G401 (cell line): ENCODE measurements at places on chromosomes 5 and 9. TPM values are rescaled to one million over a fixed set of nuclear protein-coding genes. Genes with fewer than 3 reads are reported as not detected.
A peak's percentile ranks its signal among the peaks of the same experiment; 100 is the strongest.

Gene LRRC19
- not detected in 2 replicates for total RNA-seq

Gene LCP2
- not detected in 2 replicates for total RNA-seq

Gene DOCK8
- total RNA-seq: not detected in 2 replicates

Gene COL27A1
- 2.8 and 3.1 TPM in 2 replicates for total RNA-seq

Gene FOXE1
- not detected in 2 replicates for total RNA-seq

Gene IFNA2
- total RNA-seq: not detected in 2 replicates

Gene PRRX2
- not detected in 2 replicates for total RNA-seq

Gene IL5
- total RNA-seq: not detected in 2 replicates

Gene MYOT
- not detected in 2 replicates for total RNA-seq

- DNase-seq: no peak
Observed at GRCh38 chr5:14356305-14356704, 213.2 kb downstream of the TRIO start.

GRCh38 chr5:131214609-131215227 lies 44.0 kb downstream of the LYRM7 start:
- no peak for DNase-seq

GRCh38 chr5:43037636-43038495 lies 2.3 kb downstream of the ANXA2R start:
- DNase-seq: no peak

DNA sequence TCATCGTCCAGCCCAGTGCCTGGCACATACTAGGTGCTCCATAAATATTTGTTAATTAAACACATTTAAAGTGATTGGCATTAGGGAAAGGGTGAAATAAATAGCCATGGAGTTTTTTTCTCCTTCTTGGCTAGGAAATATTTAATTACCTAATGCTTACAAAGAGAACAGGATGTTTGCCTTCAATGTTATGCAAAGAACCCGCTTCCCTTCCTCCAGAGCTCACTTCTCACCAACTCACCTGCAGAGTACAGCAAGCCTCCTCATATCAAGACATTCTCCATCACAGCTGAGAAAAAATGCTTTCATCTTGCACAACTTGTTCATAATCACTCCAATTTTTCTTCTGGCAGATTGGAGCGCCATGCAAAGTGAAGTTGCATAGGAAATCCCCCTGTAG lies 161.7 kb upstream of the STK32A start:
- DNase-seq: no peak

- no peak for DNase-seq
Observed at GRCh38 chr9:38057416-38058195, 11.4 kb downstream of the SHB start.

DNA sequence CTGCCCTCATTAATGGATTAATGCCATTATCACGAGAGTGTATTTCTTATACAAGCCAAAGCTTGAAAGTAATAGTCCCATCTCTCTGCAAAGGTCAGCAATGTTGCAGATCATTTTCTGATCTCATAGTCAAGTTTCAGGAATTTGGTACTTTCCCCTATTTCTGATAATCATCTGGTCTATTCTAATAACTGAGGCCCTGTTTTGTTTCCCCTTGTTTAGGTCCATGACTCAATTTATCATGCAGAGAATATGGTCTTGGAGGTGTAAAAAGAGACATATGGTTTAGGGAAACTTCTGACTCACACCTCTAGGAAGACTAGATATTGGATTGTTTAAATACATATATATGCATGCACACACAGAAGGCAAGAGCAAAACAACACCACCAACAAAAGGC lies 339.3 kb upstream of the NUDT12 start:
- no peak for DNase-seq

- no peak for DNase-seq
Observed at GRCh38 chr5:127556609-127557334, 39.3 kb downstream of the PRRC1 start.

DNA sequence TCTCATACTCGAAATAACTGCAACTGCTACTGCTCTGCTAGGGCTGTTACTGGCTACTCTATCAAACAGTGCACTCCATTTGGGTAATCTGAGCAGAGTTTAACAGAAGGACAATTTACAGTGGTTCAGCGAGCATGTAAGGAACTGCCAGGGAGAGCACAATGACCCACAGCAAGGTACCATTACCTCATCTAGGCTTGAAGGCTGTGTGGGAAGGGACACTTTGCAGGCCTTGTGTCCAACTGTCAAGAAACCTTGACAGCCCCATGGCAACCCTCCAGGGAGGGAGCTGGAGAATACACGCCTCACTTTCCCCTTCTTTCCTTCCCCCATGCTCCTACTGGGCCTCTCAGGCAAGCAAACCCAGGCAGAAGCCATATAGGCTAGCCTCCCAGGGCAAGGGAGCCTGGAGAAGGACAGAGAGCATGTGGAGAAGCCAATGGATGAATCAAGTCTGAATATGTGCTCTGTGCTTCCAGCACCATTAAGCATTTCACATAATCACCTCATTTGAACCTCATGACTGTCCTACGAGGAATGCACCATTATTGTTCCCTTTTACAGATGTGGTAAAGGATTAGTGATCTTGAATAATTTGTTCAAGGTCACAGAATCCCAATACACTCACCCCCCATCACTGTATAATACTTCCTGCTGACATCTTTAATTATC lies 49.9 kb upstream of the JAK2 start:
- no peak for DNase-seq

- DNase-seq: no peak
Observed at GRCh38 chr9:92655366-92655765, 14.6 kb downstream of the IPPK start.

DNA sequence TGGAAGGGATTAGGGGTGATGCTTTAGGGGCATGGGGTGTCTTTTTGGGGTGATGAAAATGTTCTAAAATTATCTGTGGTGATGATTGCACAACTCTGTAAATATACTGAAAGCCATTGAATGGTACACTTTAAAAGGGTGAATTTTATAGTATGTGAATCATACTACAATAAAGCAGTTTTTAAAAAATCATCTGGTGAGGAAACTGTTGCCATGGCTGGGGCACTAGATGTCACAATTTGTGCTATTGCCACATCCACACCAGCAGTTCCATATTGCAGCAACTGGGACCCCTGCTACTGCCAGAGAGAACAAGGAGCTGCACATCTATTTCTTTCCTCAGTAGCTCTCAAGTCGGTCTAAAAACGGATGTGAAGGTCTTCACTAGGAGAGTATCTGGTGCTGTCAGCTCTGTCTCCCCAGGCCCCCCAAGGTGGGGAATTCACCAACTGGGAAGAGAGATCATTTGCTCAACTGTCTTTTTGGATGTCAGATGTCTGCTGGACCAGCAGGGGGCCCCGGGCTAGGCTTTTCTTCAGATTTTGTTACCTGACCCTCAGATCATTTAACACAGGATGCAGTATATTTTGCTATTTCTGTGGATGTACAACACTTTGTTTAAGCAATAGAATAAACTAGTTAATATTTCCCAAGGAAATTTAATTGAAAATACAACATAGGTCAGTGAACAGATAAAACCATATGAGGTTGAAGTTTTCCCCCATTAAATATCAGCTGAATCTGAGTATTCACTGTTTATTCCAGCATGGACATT lies 13.2 kb downstream of the CMYA5 start:
- no peak for DNase-seq

GRCh38 chr9:124011460-124012301 lies at the start of gene LHX2:
Gene LHX2 (plus strand): TSS chr9:124011768. CDS start chr9:124012349, 581 bp downstream.
- peak; percentile 69 for DNase-seq

DNA sequence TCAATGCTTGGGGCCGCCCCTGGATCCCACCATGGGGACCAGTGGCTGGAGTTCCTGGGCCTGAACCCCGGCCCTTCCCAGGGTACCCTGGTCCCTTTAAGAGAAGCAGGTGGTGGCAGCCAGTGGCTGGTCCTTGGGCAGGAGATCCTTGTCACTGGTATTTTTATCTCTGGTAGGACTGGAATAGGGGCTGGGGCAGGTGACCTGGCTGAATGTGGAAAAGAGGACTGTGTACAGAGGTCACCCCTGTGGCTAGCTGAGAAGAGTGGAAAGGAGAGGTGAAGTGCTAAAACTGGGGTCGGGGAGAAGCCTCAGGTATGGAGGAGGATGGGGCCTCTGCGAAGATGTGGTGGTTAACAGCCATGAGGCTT lies 7.0 kb downstream of the CRAT start:
- no peak for DNase-seq

GRCh38 chr5:170310256-170310926 lies 12.8 kb upstream of the LCP2 start:
- no peak for DNase-seq

GRCh38 chr9:95130484-95130883 lies 187.0 kb downstream of the FANCC start:
- DNase-seq: no peak

DNA sequence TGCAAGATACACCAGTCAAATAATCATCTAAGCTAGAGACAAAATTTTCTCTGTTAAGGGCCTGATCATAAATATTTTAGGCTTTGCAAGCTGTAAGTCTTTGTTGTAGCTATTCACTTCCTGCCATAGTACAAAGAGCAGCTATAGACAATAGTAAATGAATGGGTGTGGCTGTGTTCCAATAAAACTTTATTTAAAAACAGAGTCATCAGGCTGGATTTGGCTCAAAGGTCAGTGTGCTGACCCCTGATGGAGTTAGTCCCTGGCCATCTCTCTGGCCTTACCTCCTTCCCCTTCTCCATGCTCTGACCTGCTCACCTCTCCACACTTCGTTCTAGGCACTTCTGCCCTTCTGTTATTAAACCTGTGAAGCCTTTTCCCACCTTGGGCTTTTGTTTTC lies 86.0 kb downstream of the DRD1 start:
- DNase-seq: no peak

DNA sequence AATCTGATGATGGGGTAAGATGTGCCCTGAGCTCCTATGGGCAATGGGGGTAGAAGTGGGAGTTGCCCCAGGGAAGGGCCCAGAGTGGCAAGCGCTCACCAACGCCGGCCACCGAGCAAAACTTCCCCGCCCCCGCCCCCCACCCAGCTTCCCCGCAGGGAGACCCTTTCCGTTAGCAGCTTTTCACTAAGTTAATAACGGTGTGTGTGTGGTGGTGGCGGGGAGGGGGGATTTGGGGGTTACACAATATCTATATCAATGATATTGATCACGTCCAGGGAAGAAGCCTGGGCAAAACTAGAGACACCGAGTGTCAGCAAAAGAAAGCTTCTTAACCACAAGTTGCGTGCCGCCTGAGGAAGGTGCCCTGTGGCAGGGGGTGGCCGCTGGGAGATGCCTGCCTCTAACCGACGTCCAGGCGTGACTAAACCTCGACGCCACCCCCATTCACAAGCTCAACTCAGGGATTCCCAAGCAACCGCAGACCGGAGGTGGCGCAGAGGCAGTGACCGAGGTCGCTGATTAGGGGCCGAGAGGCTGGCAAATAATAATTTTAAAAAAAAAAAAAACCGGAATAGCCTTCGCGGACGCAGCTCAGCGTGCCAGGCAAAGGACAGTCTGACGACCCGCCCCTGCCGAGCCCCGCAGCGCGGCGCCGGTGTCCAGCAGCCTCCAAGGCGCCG lies 222.6 kb downstream of the MEF2C start:
- DNase-seq: no peak

DNA sequence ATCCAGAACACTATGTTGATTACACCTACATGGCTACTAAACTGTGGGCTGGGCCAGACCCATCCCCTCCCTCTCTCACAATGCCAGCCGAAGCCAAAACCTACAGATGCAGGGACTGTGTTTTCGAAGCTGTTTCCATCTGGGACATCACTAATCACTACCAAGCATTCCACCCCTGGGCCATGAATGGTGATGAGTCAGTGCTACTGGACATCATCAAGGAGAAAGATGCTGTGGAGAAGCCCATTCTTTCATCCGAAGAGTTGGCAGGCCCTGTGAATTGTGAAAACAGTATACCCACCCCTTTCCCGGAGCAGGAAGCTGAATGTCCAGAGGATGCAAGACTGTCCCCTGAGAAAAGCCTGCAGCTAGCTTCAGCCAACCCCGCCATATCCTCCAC lies 65.0 kb downstream of the ZNF462 start:
- DNase-seq: no peak

DNA sequence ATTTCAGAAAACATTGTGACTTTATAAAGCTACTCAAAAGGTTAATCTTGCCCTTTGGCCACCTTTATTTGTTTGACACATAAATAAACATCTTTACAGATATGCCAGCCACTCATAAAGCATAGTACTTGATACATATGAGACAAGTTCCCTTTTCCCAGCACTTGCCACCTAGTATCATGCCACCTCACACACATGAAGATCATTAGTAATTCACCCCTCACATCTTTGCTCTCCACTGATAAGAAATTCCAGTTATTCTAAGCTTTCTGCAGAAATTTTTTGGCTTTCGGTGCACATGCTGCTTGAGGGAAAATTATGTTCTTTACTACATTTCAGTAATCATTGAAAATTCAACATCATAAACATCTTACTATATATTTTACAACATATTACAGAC lies 59.1 kb downstream of the DEPDC1B start:
- no peak for DNase-seq

DNA sequence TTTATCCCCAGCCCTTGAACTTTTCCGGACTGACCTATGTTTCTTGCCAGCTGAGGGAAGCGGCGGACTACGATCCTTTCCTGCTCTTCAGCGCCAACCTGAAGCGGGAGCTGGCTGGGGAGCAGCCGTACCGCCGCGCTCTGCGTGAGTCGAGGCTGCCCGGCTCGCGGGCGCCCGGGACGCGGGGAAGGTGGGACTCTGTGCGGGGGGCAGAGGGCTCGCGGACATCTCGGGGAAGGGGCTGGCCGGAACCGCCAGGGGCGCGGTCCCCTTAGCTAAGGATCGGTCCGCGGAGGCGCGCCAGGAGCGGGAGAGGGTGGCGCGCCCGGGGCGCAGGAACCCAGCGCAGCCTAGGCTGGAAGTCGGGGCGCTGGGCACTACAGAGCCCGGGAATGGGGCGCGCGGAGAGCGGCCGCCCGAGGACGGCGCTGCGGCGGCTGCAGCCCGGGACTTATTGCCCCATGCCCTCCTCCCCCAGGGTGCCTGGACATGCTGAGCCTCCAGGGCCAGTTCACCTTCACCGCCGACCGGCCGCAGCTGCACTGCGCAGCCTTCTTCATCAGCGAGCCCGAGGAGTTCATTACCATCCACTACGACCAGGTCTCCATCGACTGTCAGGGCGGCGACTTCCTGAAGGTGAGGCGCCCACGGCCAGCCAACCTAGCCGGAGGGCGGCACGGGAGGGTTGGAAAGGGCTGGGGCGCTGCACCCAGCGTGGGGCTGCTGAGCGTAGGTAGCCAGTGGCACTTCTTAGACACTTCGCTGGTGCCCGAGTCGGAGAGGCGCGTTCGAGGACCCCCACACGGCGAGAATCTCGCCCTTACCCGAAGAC lies 922 bp downstream of the CRHBP start:
- no peak for DNase-seq
